Inflammatory macrophage treated with lipopolysaccharide for 1 hour (primary cell): ENCODE measurements at places on chromosomes 1 and 21.

DNA sequence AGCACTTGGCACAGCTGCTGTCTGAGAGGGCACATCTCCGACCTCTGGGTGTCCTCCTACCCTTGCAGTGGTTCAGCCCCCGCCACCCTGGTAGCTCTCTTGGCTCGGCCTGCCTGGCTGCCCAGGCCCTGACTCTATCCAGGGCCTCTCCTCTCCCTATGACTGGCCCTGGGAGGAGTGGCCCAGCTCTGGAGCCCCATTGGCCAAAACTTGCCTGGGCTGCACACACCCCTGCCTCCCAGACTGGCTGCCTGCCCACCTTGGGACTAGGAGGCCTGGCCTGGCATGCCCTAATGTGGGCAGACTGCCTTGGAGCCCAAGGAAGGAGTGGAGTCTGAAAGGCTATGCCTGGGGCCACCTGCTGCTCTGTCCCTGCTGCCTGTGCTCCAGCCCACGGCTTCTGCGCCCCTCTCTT lies 33.6 kb downstream of the ACOT11 start:
- DNase-seq = no peak

- no peak for DNase-seq
Measured at GRCh38 chr1:150259758-150260669, 2.4 kb downstream of the CA14 start.

DNA sequence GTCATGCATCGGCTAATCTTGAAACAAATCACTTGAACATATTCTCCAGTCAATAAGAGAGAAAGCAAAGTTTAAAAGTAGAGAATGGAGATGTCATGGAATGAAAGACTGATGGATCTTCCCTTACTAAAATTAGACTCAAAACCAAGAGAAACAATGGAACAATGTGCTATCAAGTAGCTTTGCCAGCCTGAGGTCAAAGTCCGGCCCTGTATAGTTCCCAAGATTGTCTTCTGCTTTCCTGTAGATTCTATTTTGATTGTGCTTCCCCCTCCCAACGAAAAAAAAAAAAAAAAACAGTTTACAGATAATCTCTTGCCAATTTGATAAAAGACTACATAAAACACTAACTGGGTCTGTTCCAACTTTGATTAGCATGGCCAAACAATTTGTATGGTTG lies 40.8 kb upstream of the KIRREL1 start:
- DNase-seq = no peak

DNA sequence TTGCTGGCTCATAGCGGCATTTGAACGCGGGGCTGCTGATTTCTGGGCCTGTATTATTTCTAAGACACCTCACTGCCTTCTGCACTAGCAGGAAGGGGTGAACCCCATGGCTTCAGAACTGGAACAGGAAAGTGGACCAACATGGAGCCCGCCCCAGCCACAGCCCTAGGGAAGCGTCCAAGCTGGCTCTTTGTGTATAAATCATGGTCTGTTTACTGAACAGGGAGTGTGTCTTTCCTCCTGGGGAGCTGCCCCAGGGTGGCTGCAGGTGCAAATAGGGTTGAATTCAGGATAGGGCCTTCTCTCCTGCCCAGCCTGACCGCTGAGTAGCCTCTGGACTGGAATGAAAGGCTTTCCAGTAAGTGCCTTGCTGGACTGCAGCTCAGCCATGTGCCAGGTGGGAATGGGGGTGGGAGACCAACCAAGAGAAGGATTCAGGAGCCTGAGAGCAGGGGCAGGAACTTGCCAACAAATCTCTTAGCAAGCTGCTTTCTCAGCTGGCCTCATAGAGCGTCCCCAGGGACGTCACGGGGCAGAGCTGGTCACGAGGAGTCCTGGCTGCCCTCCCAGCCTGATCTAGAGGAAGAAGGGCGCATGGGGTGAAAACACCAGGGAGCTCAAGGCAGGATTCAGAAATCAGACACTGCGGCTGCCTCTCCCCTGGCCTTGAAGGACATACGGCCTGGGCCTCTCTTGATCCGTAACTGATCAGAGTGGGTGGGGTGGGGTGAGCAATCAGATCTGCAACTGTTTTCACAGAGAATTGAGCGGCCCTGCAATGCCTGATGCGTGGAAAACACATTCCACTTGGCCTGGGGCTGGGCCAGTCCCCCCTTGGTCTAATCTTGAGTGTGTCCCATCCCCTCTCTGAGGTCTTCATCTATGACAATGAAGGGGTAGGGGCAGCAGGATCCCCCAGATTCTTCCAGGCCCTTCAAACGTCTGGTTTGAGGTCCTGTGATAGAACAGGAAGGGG lies 56.5 kb upstream of the SELENON start:
- DNase-seq = no peak

DNA sequence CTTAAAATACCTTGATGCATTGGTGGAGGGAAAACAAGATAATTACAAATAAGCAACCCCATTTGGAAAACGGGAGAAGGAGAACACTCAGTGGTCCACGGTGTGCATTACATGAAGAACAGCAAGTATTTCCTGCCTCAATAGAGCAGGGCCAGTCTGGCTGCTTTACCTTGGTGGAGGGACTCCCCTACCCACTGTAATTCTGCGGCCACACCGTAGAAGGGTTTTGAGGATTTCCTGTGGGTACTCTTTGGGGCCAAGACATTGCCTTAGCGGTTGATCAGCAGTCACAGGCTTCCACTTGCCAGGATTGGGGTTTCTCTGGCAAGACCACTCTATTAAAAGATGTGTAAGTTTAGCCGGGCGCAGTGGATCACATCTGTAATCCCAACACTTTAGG lies 16.3 kb upstream of the TMEM54 start:
- no peak for DNase-seq

- DNase-seq = peak; percentile 66
Measured at GRCh38 chr1:52691821-52692220, 6.3 kb downstream of the COA7 start.

DNA sequence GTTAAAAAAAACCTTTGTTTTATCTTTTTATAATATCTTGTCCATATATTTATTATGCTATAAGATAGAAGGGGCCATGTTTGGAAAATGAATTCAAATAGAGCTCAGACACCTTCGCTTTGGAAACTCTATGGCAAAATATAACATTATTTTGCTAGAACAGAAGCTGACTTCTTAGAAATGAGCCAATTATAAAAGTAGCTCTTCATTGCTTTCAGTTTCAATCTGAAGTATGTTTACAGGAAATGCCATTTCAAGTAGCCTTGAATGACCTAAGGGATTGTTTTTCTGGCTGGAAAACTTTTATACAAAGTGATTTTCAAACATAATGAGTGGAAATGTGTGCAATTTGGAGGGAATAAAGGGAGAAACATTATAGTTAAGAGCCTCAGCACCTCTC lies 37.8 kb upstream of the GBP5 start:
- DNase-seq = peak; percentile 47

- no peak for DNase-seq
Measured at GRCh38 chr1:226712742-226713419, 26.2 kb downstream of the ITPKB start.
